Right forelimb (tissue), 1 donor: ENCODE measurements at places on chromosomes 6 and 20.

DNA sequence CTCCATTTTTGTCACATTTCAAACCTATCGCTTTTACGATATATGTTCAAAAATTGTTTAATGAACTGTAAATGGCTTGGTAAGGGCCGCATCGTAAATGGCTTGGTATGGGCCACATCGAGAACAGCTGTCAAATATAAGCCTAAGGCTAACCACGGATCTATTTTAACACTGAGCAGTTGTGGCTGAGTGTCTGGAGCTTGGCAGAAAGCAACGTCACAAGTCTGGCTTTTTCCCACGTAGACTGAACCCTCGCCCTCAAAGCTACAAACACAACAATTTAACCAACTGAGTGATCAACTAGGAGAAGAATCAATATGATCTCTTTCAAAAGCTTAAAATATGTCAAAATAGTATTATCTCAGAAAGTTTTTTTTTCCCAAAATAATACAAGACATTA lies 71.4 kb upstream of the PRSS16 start:
- DNase-seq: no peak

DNA sequence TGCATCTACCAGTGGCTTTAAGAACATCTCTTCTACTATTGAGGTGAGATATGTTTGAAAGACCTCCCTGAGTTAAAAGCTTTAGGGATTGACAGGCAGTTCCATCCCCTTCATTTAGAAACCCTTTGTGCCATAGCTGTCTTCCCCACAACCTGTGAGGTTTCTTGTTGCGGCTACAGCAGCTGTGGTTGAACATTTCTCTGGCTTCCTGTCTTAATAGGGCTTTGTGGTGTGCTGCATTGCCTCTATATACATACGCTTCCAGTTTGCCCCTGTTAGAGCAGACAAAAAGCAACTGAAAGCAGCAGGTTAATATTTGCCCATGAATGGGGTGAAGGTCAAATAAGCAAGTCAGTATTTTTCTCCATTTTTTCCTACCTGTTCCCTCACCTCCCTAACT lies 210.2 kb downstream of the TMEM200A start:
- no peak for DNase-seq

GRCh38 chr20:35742741-35743523 lies 872 bp upstream of the RBM39 start:
- DNase-seq: no peak

DNA sequence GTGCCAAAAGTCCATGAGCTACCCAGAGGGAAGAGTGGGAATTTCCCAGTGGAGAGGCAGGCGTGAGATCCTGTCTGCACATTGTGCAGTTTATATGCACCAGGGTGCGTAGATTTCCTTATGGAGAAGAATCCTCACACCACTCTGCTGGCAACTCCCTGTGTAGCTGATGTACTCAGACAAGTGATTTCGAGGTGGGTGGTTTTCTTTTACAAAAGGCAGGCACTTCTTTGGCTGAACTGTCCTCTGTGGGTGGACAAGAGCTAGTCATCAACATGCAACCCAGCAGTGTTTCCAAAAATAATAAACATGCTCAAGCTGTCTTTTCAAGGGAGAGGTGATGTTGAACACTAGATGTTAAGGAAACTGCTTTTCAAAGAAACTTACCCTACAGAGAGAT lies 121.7 kb upstream of the NXT1 start:
- no peak for DNase-seq

DNA sequence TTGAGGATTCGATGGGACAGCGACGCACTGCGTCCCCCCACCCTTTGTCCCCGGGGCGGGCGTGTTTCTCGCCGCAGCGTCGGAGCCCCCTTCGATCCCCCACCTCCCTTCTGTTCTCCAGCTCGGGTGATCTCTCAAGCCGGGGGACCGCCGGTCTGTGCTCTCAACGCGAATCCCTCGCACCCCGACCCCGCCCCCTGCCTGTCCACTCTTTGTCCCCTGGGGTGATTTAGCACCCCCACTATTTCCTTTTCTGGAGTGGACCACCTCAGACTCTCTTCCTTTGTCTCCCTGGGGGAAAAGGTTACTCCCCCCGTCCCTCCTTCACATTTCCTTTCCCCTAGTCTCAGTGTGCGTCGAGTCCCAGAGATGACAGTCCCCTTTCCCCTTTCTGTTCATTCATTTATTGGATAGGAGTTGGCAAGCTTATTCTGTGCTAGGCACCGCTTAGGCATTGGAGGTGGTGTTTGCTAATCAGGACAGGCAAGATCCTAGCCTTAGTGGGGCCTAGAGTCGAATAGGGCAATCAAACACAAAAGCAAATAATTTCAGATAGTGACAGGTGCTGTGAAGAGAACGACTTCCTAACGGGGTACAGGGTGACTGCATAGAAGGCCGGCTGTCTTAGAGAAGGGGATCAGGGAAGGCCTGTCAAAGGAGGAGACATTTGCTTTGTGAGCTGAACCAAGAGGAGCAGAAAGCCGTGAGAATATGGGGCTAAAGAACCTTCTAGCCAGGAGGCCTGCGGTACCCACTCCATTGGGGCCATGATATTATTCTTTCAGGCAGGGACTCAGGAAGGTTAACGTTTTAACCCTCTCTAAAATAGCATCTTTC lies 741 bp downstream of the PTPN1 start:
- no peak for DNase-seq

DNA sequence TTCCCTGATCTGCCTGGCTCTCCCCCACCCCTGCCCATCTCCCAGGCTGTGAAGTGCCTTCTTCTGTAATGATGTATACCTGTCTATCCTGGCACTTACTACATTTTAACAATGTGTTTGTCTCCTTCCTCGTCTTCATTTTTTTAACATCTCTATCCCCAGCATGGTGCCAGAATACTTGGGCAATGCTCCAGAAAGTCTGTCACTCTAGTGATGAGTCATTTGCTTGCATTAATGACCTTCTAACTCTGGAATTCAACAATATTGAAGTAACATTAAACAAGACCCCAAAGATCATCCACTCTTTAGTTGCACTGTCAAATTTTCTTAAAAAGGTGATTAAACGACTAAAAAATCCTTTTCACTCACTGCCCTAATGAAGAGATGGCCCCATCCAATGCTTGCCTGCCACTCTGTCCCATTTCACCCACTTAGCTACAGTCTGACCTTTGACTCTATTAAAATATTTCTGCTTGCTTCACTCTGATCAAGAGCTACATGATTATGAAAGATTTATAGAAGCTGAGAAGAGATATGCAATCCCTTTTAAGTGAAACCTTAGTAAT lies 7.7 kb upstream of the KLHL31 start:
- DNase-seq: no peak

DNA sequence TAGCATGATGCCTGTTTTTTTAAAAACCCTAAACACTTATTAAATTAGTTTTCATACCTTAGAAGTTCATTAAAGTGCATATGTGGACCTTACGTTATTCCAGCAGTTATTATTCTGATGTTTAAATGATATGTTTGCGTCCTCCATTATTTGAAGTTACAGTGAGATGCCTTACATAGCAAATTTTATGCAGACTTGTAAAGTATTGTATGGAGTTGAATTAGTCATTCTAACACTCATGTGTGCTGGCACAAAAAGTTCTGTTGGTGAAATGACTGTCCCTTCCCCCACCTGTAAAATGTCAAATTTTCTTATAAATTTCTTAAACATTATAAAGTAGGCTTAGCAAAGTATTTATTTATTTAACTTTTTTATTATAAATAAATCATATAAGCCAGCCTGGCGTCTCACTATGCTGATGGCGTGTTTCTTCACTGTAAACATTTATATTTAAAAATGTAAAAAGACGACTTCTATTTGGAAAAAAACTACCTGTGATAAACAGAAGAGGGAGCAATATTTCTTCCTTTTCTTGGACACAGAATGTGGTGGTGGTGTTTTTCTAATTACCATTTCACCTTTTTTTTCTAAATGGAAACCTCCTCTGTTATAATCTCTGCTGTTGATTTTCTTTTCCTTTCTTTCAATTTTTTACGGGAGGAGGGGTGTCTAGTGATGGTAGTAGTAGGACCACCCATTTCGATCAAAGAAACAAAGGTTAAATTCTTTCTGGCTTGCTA lies 155.4 kb downstream of the RFPL4B start:
- no peak for DNase-seq

DNA sequence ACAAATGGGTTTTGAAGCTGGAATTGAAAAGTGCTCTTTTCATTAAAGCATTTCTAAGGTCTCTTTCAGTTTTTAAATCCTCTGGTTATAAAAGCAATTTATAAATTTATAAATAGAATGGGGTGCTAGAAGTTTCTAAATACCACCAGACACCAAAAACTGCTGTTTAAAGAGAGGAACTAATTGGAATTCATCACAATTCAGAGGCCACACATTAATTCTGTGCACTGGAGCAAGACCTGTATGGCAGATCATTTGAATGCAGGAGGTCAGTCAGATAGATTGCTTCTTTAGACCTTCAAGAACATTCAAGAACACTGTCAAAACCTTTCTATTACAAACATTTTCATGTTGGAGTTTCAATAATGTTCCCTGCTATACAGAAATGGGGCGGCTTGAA lies 55.1 kb downstream of the ALDH8A1 start:
- DNase-seq: no peak

DNA sequence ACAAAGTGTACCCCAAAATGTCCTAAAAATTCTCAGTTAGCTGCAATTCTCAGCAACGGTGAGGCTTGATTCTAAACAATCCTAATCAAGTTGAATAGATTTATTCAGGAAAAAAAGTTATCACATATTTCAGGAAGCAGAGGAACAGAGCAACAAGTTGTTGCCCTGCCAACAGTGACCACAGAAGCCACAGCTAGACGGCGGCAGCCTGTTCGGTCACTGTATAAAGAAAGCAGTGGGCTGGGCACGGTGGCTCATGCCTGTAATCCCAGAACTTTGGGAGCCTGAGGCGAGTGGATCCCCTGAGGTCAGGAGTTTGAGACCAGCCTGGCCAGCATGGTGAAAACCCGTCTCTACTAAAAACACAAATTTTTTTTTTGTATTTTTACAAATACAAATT lies 171.2 kb upstream of the BMP5 start:
- DNase-seq: peak; percentile 50
